Activated T-helper 2 cell treated with anti-CD3 and anti-CD28 coated beads, Interferon-gamma antibody, Interleukin-2, Interleukin-4, amounts not matched to agents 10 μg/mL and 5 μg/mL and 100 μg/mL, durations not matched to agents 14 hours and 24 hours and 36 hours (primary cell): ENCODE measurements at places on chromosomes 7 and 10. TPM values are rescaled to one million over a fixed set of nuclear protein-coding genes. Genes with fewer than 3 reads are reported as not detected.

Gene LDB3
- 0.05 TPM in 1 of 2 replicates, not detected in the other for total RNA-seq

Gene RNF133
- not detected in 2 replicates for total RNA-seq

Gene RAMP3
- 0.14 TPM in 2 replicates for total RNA-seq

Gene DGKI
- 2.8 and 3.9 TPM in 2 replicates for total RNA-seq

DNA sequence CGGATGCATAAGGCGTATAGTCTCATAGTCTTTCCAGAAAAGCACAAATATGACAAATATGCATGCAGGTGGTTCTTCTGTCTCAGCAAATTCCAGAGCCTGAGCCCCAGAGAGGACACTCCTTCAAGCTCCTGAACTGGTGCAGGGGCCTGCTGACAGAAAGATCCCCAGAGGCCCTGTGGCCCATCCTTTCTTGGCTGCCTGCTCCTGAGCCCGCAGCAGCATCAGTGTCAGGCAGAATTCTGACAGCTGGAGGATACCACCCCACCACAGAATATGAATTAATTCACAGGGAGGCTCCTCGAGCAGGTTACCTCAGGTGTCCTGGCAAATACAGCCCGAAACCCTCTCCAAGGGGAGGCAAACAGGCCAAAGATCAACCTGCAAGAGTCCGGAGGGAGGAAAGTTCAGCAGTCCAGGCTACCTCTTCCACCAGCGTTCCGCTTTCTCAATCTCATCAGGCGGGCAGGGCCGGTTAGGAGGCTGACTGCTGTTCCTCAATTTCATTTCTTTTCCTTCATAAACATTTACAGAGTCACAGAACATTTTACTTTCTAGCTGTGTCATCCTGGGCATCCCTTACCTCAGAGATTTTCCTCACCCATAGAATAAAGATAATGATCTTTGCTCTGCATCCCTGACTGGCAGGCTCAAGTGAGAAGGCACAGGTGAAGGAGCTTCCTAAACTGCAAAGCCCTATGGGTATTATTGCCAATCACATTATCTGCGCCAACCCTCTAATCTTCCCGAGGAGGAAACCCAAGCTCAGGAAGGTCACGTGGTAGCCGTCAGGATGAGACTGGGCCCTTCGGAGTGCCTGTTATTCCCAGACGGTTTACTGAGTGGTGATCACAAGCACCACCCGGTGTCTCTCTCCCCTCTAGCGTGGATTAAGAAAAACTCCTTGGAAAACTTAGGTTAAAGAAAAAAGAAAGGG is 1.4 kb downstream of the DNAJB12 start:
- H3K27ac ChIP-seq, result peak overlapping the region; percentile 42
- H3K27me3 ChIP-seq, result no peaks in the 10 kb centered on the region
- peak overlapping the region; percentile 98 for H3K4me3 ChIP-seq
- DNase-seq, result no peak
